Activated CD4-positive, alpha-beta T cell treated with anti-CD3 and anti-CD28 coated beads for 36 hours (primary cell): ENCODE measurements at places on chromosomes 6 and 20. TPM values are rescaled to one million over a fixed set of nuclear protein-coding genes. Genes with fewer than 3 reads are reported as not detected.

C20orf144 gene
- total RNA-seq, result 0.16 TPM

- no peak for DNase-seq
Measured at GRCh38 chr6:19327661-19328060, 509.5 kb upstream of the ID4 start.

HLA-DRA gene
- total RNA-seq, result 4.3 TPM

GRCh38 chr6:151747896-151748295 is 59.6 kb upstream of the ESR1 start:
- no peak for DNase-seq

GRCh38 chr6:158516098-158516497 is 43.8 kb upstream of the TMEM181 start:
- no peak for DNase-seq
